ENCODE measurements at places on chromosomes 12 and 14.

GRCh38 chr12:69932676-69933552 lies 107.9 kb downstream of the MYRFL start:
- no peak for DNase-seq

DNA sequence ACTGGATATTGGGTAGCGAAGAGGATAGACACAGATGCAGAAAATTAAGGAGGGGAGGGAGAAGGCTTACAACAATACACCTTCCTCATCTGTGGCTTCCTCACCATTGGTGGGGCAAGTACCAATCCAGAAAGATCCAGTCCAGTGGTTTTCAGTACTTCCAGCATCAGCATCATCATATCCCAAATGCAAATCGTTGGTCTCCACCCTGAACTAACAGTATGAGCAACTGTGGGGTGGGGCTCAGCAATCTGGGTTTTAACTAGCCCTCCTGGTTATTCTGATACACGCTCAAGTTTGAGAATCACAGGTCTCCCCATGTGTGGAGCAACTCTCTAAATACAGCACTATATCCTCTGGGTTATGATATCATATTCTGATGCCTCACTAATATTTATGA lies 193.7 kb downstream of the PAX9 start:
- no peak for DNase-seq

DNA sequence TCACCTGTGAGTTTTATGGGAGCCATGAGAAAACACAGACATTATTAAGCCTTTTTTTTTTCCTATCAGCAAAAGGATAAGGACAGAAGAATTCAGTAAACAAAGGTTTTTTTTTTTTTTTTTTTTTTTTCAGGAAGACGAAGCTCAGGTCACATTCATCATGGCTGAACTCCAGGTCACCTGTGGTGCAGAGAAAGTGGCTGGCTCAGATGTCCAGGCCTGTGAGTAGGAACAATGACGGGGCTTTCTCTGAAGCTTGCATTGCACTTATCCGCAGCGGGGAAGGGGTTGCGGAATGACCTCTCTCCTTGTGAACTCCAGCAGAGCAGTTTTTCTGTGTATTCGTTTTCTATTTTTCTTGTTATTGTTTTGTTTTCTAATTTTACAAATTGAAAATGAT lies 759.6 kb upstream of the TMEM132C start:
- DNase-seq: no peak

DNA sequence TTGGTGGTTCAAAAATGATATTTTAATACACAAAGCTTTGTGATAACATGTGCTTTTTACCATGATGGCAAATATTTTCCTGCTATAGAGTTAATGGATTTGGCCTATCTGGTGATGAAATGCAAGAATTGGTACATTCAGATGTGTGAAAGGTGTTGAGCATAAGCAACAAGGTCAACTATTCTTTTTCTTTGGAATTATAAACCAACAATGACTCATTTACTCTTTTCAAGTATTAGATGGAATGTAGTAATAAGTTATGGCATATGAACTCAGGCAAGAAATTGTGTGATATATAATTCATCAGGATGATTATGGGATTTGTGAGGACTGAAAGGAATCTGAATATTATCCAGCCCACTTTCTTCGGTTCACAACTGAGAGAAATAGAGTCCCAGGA lies 471.4 kb downstream of the ETNK1 start:
- no peak for DNase-seq

GRCh38 chr14:68477461-68478085 lies 315.3 kb downstream of the ZFP36L1 start:
- DNase-seq: no peak

GRCh38 chr14:35883677-35884293 lies 57.6 kb downstream of the BRMS1L start:
- DNase-seq: peak; percentile 18

DNA sequence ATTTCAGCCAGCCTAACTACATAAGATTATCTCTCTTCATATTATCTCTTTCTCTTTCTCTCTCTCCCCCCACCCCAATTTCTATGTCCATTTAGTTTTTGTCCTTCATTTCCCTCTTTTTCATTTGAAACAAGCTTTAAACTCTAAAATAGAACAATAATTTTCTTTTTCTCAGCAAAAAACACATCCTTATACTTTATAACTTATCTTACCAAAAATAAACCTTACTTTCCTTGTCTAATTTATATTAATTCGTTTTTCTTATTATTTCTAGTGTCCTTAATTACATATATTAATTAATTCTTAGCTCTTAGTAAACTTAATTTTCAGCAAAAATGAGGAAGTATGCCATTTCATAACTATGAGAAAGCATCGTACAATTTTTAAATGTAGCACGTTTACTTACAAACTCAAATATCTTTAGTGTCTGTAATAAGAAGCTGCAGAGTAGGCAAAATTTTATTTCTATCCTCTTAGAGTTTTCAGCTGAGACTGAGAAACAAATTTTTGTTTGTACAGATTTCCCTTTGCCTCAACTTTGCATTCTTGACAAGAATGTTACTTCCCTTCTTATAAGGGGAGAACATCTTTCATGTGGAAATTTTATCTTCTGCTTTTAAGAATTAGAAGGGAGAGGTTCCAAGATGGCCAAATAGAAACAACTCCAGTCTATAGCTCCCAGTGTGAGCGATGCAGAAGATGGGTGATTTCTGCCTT lies 65.1 kb upstream of the ST8SIA1 start:
- DNase-seq: no peak

GRCh38 chr14:84750284-84750683 lies 779.7 kb upstream of the FLRT2 start:
- DNase-seq: no peak

GRCh38 chr12:89073027-89073398 lies 279.3 kb downstream of the DUSP6 start:
- DNase-seq: peak; percentile 79

DNA sequence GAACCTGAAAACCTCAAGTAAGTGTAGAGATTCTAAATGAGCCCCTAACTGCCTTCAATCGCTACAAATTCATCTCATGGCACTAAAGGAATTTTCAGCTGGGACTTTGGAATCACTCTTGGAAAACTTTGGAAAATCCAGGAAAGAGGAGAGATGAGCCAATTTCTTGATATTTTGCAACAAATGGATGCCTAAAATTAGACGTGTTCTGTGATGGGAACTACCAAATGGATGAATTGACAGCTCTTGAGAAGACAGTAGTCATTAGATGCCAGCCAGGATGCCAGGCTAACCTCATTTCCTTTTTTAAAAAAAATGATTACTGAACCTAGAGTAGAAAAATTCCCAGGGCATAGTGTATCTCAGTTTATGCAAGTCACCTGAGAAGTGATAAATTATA lies 78.3 kb downstream of the NPAS3 start:
- no peak for DNase-seq

DNA sequence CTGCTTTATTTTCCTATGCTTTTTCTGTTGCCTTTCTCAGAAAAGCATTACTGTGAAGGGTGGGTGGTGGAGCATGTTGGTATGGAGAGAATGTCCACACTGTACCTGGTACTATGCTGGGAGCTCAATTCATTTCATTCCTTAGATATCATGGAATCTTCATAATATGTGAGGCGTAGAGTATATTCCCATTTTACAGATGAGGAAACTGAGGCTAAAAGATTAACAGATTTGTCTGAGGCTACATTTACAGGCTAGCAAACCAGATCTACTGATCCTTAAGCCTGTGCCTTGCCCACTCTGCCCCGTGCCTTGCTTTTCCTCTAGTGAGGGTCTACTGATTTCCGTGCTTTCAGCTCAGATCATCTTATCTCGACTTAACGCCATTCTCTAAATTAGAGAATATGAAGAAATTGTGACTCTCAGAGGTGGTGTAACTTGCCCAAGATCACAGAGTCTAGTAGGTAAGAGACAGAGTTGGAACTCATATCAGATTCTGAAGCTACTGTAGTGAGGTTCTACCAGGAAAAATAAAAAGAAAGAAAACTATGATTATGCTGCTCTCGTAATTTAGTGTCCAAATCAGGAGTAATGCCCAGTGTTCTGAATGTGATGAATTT lies 5.5 kb downstream of the GLRX5 start:
- no peak for DNase-seq

GRCh38 chr14:54716862-54717261 lies 149.9 kb downstream of the SAMD4A start:
- no peak for DNase-seq

- DNase-seq: no peak
Observed at GRCh38 chr14:61911574-61911973, 149.4 kb downstream of the SNAPC1 start.

GRCh38 chr12:122888232-122888752 lies 7.6 kb downstream of the VPS37B start:
- peak; percentile 59 for DNase-seq

- DNase-seq: no peak
Observed at GRCh38 chr12:52715416-52715815, 12.1 kb upstream of the KRT77 start.

- DNase-seq: no peak
Observed at GRCh38 chr12:122681814-122682213, 21.3 kb downstream of the HCAR2 start.

DNA sequence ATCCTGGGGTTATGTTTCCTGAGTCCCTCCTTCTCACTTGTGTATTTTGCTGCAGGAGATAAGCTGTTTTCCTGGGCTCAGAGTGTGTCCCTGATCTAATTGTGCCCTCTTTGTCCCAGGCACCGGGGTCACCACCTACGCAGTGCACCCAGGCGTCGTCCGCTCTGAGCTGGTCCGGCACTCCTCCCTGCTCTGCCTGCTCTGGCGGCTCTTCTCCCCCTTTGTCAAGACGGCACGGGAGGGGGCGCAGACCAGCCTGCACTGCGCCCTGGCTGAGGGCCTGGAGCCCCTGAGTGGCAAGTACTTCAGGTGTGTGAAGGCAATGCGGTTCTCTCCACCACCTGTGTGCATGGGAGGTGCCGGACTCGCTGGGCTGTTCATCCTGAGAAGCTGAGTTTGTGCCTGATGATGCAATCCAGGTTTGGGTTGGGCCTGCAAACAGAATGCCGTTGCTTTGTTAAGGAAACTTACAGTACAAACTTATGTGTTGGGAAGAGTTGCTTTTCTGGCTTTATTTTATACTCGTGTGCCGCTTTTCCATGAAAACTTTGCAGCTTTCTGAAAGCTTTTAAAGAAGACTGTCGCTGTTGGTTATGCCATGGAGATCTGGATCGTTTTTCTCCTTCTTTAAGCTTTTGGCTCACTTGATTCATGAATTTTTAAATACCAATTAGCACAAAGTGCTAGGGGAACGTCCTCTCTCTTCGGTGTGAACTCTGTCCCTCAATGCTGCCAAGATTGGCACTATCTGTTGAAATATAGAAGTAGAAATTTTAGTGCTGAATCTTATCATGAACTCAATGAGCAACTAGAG lies 27.6 kb downstream of the RDH12 start:
- DNase-seq: no peak

Measured in brain microvascular endothelial cell (primary cell).